ENCODE measurements at places on chromosomes 12 and 14.

DNA sequence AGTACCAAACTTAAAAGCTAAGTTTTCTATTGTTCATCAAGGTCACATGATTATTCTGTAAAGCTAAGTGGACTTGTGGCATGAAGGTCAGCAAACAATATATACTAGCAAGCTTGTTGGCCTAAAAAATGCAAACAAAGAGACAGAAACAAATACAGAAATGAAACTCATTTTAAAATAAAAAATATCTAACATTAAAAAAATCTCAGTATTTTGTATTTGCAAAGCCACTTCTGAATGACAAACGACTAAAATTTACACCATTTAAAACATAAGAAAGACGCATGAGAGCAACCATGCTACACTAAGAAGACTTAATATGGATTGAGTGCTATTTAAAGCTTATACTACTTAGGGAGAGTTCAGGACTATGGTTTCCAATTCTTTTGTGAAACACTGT is 72.8 kb upstream of the BBS10 start:
- no peak for DNase-seq

DNA sequence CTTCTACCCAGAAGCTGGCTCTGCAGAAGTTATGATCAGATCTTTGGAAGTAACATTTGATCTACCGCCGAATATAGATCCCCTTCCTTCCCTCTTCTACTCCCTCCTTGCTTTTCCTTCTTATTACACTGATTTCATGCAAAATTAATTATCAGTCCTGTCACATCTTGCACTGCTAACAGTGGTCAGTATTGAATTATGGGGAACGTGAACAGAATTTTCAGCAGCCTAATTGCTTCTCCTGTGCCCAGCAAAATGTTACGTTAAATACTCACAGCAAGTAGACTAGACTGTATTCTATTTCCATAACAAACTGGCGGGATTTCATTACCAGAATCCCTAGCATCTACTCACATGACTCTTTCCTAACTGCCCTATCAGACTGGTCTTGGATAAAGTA is 596.9 kb downstream of the DIO2 start:
- no peak for DNase-seq

- no peak for DNase-seq
Observed at GRCh38 chr14:31070431-31070830, 44.3 kb upstream of the STRN3 start.

DNA sequence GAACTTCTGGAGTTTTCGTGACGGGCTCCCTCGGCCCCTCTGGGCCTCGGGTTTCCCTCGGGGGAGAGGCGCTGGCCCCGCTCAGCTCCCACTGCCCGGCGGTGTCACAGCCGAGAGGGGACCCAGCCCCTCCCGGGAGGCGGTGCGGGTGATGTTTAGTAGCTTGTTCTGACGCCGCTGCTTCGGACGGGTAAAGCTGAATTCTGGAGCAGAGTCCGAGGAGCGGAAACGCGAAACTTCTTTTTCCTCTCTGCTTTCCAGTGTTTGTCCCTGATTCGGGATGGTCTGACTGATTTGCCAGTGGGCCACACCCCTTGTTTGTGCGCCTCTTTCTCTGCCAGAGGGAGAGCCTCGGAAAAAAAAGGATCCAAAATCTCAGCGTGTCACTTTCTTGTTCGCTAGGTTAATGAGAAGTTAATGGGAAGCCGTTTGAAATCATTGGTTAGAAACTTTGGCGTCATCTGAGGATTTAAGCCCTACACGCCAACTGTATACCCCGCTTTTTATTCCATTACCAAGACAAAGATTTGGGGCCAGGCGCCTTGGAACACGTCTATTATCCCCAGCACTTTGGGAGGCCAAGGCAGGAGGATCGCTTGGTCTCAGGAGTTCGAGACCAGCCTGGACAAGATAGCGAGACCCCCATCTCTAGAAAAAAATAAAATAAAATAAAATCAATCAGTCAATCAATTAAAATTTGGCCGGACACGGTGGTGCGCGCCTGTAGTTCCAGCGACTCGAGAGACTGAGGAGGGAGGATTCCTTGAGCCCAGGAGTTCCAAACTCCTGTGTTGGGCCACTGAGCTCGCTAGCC is 756 bp downstream of the TULP3 start:
- DNase-seq = no peak

- DNase-seq = no peak
Observed at GRCh38 chr14:37090026-37090425, 82.4 kb downstream of the SLC25A21 start.
